ENCODE measurements at places on chromosomes 4 and X. TPM values are rescaled to one million over a fixed set of nuclear protein-coding genes. Genes with fewer than 3 reads are reported as not detected.
A peak's percentile ranks its signal among the peaks of the same experiment; 100 is the strongest.

The ADH1B gene
- 0.59 TPM for total RNA-seq

The CT45A3 gene
- not detected for total RNA-seq

The FBXO8 gene
- 32.2 TPM for total RNA-seq

DNA sequence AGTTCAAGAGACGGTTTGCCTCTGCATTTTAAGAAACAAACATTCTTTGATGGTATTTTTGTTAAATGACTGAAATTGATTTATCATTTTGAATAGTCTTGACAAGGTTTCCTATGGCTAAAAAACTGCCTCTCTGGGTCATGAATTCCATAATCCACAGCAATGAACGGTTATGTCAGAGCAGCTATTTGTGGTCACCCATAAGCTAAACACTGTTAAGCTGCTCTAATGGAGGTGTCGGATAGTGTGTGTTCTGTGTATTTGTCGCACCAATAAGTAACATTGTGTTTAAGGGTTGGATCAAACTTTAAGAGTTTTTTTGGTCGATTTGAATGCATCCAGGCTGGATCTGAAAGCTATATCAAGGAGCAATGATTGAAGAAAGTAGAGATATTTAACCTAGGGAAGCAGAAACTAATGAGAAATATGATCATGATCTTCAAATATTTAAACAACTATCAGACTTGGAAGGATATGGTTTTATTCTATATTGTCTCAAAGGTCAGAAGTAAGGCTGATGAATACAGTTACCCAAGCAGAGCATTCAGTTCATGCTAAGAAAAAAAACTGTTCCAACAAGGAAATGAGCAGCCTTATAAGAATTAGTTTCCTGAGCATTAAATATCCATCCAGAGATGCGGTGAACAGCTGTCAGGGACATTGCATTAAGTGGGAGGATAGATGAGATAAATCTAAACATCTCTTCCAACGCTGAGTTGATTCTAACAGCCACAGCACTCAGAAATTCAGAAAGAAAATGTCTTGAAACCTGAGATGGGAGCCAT, 232.3 kb upstream of the RPS6KA3 start:
- DNase-seq, result no peak
- H3K4me1 ChIP-seq, result peaks cover 4% of the 10 kb centered on the region
- no peak overlapping the region for H3K4me3 ChIP-seq
- H3K36me3 ChIP-seq, result no peaks in the 10 kb centered on the region
- no peaks in the 10 kb centered on the region for H3K27me3 ChIP-seq

DNA sequence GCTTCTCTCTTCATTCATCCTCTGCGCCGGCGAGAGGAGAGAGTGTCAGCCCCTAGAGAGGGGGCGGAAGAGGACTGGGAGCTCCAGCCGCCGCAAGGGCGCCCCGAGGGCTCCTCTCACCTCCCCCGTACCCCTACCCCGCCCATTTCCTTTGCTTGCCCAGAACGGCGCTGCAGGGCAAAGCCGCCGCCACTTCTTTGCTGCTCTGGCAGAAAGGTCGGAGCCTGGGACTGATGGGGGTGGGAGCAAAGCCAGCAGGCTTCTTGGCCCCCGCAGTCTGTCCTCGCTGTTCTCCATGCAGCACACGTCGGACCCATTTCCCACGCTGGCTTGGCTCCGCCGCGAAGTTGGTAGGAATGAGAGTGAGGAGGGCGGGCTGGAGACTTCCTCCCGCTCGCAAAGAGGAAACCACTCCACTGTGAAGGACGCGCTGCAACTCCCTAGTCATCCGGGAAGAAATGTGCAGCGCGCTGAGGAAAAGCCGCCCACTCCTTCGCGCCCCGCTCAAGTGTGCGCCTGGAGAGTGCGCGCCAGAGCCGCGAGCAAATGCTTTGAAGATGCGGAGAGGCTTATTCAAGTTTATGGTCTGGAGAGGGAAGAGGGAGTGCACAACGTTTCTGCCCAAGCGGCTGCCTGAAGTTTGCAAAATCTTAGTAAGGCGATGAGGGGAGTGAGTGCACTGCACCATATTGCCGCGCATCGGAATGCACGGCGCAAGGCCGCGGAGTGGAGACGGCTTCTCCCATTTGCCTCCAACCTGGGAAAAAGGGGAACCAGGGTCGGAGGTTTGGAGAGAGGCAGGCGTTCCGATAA, 2.8 kb upstream of the PCDH7 start:
- H3K27ac ChIP-seq, result no peak overlapping the region
- H3K36me3 ChIP-seq, result no peaks in the 10 kb centered on the region
- peaks cover 36% of the 10 kb centered on the region for H3K27me3 ChIP-seq
- peak; percentile 78 for DNase-seq

DNA sequence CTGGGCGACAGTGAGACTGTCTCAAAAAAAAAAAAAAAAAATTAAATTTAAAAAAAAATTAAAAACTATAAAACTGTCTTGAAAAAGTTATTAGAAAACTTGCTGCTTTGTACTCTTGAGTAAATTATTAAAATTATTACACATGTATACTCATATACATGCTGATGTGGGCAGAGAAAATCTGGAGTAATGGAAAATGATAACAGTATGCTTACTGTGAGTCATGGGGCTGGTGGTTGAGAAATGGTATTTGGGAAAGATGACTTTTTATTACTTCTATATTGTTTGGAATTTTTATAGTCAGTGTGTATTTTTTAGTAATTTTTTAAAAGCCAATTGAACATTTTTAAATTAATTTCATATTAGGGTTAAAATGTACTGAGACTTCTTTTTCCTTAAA, 7.5 kb downstream of the YY2 start:
- H3K4me3 ChIP-seq, result no peak overlapping the region
- peak; percentile 69 for DNase-seq
- no peaks in the 10 kb centered on the region for H3K27me3 ChIP-seq
- H3K4me1 ChIP-seq, result no peaks in the 10 kb centered on the region
- H3K27ac ChIP-seq, result no peak overlapping the region

DNA sequence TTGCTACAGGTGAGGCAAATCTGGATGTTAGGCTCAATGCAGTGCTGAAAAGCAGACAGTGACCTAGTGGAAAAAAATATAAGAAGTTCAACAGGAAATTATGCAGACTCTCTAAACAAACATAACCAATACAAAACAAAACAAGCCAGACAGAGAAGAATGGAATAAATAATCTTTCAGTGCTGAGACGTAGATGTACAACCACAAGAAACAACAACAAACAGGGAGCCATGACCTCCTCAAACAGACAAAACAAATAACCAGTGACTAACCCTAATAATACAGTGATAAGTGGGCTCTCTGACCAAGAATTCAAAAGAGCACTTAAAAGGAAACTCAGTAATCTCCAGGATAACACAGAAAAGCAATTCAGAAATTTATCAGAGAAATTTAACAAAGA, 239.3 kb downstream of the SLC39A8 start:
- H3K36me3 ChIP-seq, result no peaks in the 10 kb centered on the region
- no peak overlapping the region for H3K4me3 ChIP-seq
- no peak overlapping the region for H3K27ac ChIP-seq

- no peak overlapping the region for H3K4me3 ChIP-seq
- DNase-seq, result no peak
- no peak overlapping the region for H3K27ac ChIP-seq
- H3K36me3 ChIP-seq, result no peaks in the 10 kb centered on the region
These were observed 836 bp upstream of the LNX1 start for GRCh38 chr4:53592122-53592521.

DNA sequence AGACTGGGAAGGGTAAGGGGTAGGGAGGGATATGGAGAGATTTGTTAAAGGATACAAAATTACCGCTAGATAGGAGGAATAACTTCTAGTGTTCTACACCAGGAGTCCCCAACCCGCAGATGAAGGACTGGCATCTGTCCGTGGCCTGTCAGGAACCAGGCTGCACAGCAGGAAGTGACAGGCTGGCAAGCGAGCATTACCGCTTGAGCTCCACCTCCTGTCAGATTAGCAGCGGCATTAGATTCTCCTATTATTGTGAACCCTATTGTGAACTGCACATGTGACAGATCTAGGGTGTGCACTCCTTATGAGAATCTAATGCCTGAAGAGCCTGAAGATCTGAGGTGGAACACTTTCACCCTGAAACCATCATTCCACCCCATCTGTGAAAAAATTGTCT, 27.9 kb upstream of the BBS7 start:
- DNase-seq, result no peak
- H3K27ac ChIP-seq, result no peak overlapping the region
- no peaks in the 10 kb centered on the region for H3K4me1 ChIP-seq
- H3K27me3 ChIP-seq, result no peaks in the 10 kb centered on the region
- no peaks in the 10 kb centered on the region for H3K36me3 ChIP-seq
- no peak overlapping the region for H3K4me3 ChIP-seq

- no peaks in the 10 kb centered on the region for H3K36me3 ChIP-seq
- H3K4me3 ChIP-seq, result no peak overlapping the region
- no peaks in the 10 kb centered on the region for H3K4me1 ChIP-seq
- no peak for DNase-seq
- H3K27me3 ChIP-seq, result no peaks in the 10 kb centered on the region
- H3K27ac ChIP-seq, result no peak overlapping the region
These were observed 224.7 kb upstream of the DCAF8L1 start for GRCh38 chrX:28205905-28206304.

GRCh38 chrX:139930401-139930800, 2.5 kb downstream of the ATP11C start:
- no peaks in the 10 kb centered on the region for H3K36me3 ChIP-seq
- H3K27ac ChIP-seq, result no peak overlapping the region
- H3K4me3 ChIP-seq, result peak overlapping the region; percentile 80
- H3K27me3 ChIP-seq, result no peaks in the 10 kb centered on the region
- H3K4me1 ChIP-seq, result peaks cover 5% of the 10 kb centered on the region
- DNase-seq, result no peak

- no peaks in the 10 kb centered on the region for H3K27me3 ChIP-seq
- no peak overlapping the region for H3K27ac ChIP-seq
- no peaks in the 10 kb centered on the region for H3K4me1 ChIP-seq
- H3K4me3 ChIP-seq, result no peak overlapping the region
These were observed 177.8 kb downstream of the RASL11B start for GRCh38 chr4:53039741-53040458.

- no peaks in the 10 kb centered on the region for H3K4me1 ChIP-seq
- H3K27ac ChIP-seq, result no peak overlapping the region
- DNase-seq, result no peak
- H3K4me3 ChIP-seq, result no peak overlapping the region
- no peaks in the 10 kb centered on the region for H3K27me3 ChIP-seq
These were observed 46.7 kb downstream of the CFAP299 start for GRCh38 chr4:80382090-80382832.

DNA sequence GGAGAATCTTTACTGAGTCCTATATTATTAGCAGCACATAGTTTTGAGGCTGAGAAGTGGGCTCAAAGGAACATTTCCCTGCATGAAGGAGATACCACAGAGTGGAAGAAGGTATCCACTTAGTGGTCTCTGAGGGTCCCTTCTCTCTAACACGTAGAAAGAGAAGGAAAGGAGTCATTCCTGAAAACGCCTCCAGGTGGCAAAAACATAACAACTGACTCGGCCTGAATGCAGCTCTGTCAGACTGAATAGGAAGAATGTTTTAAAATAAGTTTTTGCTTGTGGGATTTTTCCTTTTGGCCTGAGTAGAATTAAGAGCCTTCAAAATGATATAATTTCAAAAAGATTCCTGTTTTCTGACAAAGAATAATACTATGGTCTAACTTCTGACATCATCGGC, 23.3 kb downstream of the RPGR start:
- H3K27me3 ChIP-seq, result no peaks in the 10 kb centered on the region
- no peaks in the 10 kb centered on the region for H3K36me3 ChIP-seq
- no peak overlapping the region for H3K4me3 ChIP-seq
- H3K4me1 ChIP-seq, result no peaks in the 10 kb centered on the region

DNA sequence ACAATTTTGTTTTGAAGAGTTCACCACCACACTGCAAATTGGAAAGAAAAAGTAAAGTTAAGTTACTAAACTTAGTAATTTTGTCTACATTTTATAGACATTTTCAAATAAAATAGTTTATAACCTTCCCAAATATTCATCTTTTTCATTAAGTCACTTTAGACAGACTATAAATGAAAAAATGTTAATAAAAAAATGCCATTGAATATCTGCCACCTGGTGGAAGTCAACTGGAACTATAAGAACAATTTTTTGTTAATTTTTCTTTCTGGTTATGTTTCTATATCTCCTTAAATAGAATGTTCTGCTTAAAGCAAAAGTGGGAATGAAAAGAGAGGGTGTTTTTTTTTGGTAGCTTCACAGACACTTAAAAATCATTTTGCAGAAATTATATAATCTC, 534.4 kb upstream of the PCDH10 start:
- no peak for DNase-seq
- H3K36me3 ChIP-seq, result no peaks in the 10 kb centered on the region
- no peaks in the 10 kb centered on the region for H3K4me1 ChIP-seq
- no peaks in the 10 kb centered on the region for H3K27me3 ChIP-seq
- H3K27ac ChIP-seq, result no peak overlapping the region
- no peak overlapping the region for H3K4me3 ChIP-seq

DNA sequence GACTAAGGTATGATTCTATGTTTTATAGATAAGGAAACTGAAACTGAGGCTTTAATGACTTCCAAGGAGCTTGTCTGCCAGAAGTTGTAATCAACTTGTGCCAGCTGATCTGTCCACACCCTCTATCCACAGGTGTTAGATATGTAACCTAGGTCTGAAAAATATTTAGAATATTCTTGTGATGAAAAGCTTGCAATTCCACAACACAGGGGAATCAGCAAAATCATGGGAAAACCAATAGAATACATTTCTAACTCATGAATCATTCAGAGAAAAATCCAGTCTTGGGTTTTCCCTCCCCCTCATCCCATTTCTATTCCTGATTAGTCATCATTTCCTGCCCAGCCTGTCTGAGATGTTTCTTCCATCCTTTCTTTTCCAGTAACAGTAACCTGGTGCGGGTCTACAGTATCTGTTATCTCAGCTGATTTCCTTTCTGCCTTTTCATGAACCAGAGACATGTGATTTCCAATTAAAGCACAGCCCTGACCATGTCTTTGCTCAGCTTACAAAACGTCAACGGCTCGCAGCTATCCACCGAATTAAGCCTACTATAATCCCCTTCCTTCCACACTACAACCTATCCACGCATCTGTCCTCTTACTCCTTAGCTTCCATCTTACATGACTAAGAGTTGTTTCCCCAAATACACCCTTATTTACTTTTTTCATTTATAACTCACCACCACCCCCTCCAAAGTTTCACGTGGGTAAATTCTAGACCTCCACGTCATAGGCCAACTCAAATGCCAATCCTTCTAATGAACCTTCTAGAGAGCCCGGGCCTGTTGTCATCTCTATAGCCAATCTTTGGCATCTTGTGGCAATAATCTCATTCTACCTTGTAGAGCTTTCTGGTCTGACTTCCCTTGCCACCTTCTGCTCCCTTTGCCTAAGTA, 961 bp upstream of the NOCT start:
- H3K4me1 ChIP-seq, result peaks cover 36% of the 10 kb centered on the region
- no peaks in the 10 kb centered on the region for H3K27me3 ChIP-seq
- peak; percentile 97 for DNase-seq
- peak overlapping the region; percentile 100 for H3K27ac ChIP-seq
- no peaks in the 10 kb centered on the region for H3K36me3 ChIP-seq

- no peaks in the 10 kb centered on the region for H3K4me1 ChIP-seq
- no peaks in the 10 kb centered on the region for H3K36me3 ChIP-seq
- H3K27ac ChIP-seq, result no peak overlapping the region
- H3K27me3 ChIP-seq, result no peaks in the 10 kb centered on the region
- H3K4me3 ChIP-seq, result no peak overlapping the region
These were observed 15.9 kb downstream of the LINC00632 start for GRCh38 chrX:140725500-140725899.

Data from osteoblast (primary cell).